ENCODE measurements at places on chromosomes 11 and 22.
A peak's percentile ranks its signal among the peaks of the same experiment; 100 is the strongest.

DNA sequence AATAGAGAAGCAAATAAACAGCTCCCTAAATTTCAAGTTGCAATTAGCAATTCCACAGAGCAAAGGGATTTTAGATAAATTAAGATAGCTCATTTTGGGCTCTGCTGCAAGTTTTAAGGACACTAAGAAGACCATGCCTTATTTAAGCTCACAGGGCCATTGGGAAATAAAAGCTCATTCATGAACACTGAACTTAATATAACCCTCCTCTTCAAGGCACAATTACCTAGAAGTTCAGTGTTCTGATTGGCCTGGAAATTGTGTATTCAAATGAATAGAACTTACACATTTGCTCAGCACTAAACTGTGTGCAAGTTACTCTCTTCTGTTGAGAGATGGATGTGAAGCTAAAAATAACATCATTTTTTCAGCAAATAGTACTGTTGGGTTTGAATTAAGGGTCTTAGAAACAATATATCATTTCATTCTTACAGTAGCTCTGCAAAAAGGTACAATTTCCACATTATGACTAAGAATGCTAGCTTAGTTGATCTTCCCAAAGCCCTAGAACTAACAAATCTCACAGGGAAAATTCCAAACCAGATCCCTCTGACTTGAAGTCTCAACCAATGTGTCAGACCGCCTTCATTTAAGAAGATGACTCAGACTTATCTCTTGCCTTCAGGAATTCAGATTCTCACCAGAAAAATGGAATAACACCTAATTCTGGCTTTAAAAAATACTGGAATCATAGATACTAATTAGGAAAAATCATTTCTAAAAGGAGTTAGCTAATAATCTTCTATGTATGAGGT, 87.4 kb upstream of the LRRC55 start:
- no peak for DNase-seq

GRCh38 chr11:206002-206384, 1.2 kb downstream of the BET1L start:
- DNase-seq = no peak

DNA sequence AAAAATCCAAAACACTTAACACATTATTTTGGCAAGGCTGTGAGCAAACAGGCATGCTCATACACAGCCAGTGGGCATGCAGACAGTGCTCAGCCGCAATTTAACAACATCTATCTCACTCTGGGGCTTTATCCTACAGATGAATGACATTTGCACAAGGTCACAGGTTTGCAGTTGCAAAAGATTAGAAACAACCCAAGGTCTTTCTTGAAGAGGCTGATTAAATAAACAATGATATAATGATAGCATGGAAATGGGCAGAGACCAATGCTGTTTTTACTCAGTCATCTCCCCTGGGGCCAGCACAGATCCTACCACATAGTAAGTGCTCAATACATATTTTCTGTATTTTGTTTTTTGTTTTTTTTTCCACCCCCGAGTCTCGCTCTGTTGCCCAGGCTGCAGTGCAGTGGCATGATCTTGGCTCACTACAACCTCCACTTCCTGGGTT, 9.4 kb downstream of the A4GALT start:
- no peak for DNase-seq

DNA sequence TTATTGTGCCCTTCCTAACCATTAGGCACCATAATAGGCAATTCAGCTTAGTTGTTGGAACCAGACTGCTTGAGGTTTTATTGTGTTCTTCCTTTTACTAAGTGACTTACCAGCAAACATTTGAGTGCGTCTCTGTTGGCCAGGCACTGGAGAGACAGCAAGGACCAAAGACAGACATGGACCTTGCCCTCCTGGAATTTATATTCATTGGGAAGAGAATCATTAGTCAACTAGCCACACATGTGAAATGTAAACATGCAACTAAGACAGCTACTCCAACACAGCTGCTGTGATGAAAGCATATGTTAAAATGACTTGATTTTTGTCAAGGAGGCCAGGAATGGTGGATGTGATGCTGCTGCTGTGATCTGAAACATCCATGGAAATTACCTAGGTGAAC, 106.4 kb downstream of the TRAF6 start:
- no peak for DNase-seq

GRCh38 chr22:46036558-46037408, 59.8 kb upstream of the WNT7B start:
- peak; percentile 32 for DNase-seq

DNA sequence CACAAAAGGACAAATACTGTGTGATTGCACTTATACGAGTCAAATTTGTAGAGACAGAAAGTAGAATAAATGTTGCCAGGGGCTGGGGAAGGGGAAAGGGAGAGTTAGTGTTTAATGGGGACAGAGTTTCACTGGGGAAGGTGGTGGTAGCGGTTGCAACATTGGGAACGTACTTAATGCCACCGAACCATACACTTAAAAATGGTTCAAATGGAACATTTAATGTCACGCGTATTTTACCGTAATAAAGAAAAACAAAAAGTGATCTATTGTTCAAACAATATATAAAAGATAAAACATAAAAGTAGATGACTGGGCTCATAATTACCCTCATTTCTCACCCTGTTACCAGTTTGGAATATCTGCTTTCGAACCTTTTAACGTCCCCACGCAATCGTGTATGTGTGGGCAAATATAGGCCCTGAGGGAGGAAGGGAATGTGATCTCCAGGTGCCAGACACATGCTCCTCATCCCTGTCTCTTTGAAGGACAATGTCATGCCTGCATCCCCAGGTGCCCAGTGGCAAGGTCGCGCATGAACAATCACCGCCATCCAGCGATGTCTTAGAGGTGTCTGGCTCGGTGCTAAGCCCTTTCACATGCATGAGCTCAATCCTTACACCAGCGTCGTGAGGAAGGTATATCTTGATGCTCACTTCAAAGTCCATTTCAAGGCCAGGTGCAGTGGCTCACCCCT, 35.3 kb downstream of the LIF start:
- DNase-seq = no peak
